Common myeloid progenitor, CD34-positive (primary cell): ENCODE measurements at places on chromosomes 4 and X.

DNA sequence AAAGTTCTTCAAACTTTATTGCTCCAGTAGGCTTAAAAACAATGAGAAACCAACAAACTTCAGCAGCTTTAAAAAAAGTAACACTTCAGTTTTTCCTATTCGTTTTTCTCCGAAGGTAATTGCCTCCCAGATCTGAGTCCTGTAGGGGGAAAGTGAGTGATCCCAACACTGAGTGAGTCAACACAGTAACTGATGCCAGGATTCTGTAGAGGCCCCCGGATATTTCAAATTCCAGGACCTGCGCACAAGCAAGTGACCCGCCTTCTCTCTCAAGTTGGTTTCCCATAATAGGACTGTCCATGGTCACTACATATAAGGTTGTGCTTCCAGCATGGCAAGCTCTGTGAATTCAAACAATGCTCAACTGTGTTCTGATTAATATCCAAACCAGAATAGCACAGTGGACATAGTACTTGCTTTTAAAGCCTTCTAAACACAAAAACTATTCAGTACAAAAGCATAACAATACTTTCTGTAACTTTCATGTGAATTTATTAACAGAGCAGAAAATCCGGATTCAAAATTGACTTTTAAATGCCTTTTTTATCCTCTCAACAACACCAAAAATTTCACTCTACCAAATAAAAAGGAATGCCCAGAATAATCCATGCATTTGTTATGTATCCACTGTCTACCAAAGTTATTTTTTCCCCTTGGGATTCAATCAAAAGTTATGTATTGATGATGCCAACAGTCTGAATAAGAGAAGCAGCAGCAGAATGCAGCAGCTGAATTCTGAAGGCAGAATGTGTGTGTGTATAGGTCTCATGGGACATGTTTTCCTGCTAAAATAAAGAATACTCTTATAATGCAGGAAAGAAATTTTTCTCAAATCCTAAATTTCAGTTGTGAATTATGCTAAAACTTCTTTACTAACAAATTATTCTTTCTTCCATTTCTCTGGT lies at the start of gene DMD:
TSS of gene DMD (minus strand) at position 194 of the 905 bp plus-strand sequence. CDS start 237 bp downstream, outside the sequence.
- no peak for DNase-seq

- peak; percentile 31 for DNase-seq
Observed at GRCh38 chr4:140234697-140235060, 80.7 kb upstream of the MAML3 start.

GRCh38 chr4:1740021-1740545 lies 18.8 kb downstream of the TACC3 start:
- no peak for DNase-seq

GRCh38 chr4:107348188-107349050 lies 312.3 kb upstream of the DKK2 start:
- no peak for DNase-seq

- DNase-seq = peak; percentile 83
Observed at GRCh38 chrX:9342561-9343051, 122.3 kb upstream of the TBL1X start.

DNA sequence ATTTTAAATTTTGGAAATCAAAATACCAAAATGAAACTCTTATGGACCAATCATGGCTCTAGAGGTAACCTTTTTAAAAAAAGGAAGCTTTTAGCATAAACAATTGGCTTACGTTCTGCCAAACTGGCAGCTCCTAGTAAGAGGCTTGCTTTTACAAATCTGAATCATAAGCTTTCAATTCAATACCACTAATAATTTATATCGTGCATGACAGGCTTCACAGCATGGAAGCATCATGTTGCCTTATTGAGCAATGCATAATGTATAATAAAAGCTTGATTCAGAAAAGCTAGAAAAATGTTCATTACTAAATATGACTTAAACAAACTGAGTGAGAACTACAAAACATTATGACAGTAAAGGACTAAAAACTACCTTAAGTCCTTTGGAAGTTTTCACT lies 280.9 kb downstream of the IQCM start:
- DNase-seq = no peak

- DNase-seq = no peak
Observed at GRCh38 chr4:48899432-48899749, 7.2 kb downstream of the OCIAD2 start.

DNA sequence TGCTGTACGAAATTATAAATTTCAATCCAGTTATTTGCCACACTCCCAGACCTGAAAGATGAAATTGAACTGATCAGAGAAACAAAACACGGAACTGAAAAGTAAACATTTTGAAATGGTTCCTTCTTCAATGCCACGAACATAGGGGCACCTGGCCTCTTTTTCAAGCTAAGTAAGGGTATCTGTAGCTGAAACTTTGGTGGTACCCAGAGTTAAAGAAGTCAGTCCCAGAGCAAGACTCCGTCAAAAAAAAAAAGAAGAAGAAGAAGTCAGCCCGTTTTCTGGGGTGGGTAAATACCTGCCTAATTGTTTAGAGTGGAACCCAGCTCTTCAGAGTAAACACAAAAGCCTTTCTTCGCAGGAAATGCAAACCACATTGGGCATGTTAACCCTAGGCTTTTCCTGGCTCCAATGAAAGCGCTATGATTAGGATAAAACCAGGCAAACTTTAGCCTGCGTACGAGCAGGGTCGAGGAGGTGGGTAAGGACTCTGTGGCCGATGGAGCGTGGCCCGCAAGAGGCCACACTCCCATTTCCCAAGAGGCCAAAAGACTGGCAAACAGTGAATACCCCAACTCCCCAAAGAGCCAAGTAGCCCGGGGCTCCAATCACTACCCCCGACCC lies 1.3 kb downstream of the ANTXR2 start:
- DNase-seq = peak; percentile 26

DNA sequence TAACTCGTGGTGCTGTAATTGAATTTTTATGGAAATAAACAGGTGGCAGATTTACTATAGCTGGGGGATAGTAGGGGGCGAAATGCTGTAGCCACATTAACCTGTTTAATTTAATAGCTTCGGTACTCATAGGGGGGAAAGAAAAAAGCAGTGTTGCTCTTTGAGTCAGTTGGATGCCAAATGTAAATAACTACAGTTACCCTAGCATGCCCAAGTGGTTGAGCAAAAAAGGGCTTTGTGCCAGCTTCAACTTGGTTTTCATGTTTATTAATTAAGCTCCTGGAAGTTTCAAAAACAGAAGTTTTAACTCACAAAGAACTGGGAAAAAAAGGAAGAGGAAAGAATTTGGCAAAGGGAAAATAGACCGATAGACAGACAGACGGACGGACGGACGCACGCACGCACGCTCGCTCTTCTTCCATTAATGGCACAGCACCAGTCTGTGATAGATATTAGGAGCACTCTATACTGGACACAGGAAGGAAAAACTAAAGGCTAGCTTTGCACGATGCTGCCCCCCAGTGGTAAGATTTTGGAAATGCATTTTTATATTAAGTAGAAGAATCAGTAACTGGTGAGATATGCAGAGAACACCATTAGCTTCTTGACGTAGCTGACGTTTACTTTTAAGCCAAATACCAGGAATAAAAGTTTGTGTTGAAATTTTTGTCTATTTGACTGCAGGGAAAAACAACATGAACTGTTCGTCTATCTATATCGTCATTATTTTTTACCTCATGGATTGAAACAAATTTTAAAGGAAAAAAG lies 151.8 kb downstream of the SLC7A11 start:
- peak; percentile 44 for DNase-seq

DNA sequence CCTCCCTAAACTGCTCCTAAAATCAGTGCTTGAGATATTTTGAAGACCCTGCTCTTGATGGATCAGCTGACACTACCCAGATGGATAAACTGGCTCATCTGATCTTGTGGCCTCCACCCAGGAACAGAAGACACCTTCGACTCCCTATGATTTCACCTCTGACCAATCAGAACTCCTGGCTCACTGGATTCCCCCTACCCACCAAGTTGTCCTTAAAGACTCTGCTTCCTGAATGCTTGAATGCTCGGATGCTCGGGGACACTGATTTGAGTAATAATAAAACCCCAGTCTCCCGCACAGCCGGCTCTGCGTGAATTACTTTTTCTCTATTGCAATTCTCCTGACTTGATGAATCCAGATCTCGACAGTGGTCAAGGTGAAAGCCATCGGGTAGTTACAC lies 12.0 kb upstream of the RPS3A start:
- DNase-seq = no peak

GRCh38 chr4:65249111-65249510 lies 421.2 kb downstream of the EPHA5 start:
- no peak for DNase-seq

- DNase-seq = no peak
Observed at GRCh38 chr4:61385256-61385655, 185.1 kb downstream of the ADGRL3 start.

DNA sequence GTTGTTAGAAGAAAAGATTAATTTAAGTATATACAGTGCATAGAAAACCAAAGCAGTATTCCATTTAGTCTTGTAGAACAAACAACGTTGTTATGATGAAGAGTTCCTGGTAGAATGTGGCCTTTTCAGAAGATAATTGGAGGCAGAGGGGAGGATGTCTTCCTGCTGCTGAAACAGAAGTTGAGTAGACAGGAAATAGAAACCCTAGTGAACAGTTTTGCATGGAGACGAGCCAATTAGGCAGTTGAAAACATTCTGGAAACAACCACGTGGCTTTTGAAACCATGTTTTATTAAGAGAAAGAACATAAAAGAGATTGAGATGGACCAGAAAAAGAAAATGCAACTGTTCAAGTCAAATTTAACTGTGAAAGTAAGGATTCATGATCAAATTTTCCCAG lies 325.2 kb downstream of the CAMK2D start:
- DNase-seq = no peak

DNA sequence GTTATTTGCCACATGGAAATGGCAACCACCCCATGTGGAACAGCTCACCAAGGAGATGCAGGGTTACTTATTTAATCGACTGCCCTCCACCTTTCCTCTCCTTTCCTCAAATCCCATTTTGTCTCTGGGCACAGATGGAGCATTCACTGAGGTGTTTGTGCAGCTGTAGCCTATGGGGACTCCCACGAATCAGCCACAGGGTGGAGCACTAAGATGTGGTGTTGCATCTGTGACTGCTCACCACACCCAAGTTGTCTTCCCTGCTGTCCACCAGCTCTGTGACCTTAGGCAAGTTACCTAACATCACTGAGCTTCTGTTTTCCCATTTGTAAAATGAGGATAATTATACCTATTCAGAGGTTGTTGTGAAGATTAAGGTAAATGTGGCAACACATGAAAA lies 252.4 kb upstream of the CPEB2 start:
- peak; percentile 14 for DNase-seq

DNA sequence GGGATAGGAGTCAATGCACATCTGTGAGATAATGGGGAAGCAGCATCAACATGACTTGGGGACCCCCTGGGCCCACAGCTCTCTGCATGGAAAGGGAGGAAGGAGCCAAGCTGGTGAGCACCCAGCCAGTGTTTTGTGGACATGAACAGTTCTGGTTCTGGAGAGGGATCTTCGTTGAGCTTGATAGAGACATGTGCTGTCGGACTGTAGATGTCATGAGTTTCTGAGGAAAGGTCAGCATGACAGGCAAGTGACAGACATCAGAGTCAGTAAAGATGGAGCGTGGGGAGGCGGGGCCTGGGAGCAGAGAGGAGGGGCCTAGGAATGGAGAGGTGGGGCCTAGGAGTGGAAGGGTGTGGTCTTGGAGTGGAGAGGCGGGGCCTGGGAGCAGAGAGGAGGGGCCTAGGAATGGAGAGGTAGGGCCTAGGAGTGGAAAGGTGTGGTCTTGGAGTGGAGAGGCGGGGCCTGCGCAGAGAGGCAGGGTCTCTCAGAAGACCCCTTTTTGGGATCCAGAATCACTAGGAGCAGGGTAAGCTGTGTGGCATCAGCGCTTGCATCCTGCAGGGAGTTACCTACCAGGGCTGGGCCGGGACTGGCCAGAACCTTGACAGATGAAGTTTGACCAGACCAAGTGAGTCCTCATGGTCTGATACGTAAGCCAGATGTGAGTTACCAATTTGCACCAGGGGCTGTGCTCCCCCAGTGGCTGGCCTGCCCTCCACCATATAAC lies 33.7 kb downstream of the PIGG start:
- DNase-seq = no peak

DNA sequence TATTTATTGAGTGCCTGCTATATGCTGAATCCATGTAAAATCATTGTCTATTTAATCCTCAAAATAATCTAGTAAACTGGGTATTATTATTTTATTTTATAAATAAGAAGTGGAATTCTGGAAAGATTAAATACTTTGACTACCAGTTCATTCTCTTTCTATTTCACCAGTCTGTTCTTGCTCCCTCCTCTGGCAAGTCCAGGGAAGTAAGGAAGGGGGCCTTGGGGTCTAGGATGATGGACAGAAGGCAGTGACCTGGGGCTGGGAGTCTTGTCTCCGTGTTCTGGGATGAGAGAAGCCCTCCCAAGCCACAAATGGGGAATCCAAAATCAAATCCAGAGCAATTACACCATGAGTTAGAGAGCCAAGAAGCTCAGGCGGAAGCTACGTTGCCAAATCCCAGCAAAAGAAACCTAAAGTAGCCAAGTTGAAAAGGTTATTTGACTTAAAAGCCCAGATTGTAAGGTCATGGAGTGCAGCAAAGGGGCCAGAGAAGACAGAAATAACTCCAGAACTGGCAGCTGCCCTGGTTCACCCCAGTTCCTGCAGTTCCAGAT lies 28.3 kb upstream of the PARM1 start:
- no peak for DNase-seq

- DNase-seq = no peak
Observed at GRCh38 chrX:110066488-110067225, 63.7 kb downstream of the TMEM164 start.

GRCh38 chr4:2816401-2816954 lies 23.6 kb downstream of the SH3BP2 start:
- DNase-seq = no peak

DNA sequence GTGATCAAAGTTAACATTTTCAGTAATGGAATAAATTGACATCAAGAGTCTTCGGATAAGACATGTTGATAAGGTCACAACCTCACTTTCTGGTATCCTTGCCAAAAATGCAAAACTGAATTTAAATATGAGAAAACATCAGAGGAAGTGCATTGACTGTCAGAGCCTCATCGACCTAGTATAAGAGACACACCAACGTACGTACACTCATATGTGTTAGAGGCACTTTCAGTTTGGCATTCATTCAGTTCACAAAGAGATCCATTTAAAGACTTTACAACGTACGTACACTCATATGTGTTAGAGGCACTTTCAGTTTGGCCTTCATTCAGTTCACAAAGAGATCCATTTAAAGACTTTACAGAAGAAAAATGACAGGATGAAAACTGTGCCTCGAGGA lies 280.3 kb downstream of the INPP4B start:
- no peak for DNase-seq

DNA sequence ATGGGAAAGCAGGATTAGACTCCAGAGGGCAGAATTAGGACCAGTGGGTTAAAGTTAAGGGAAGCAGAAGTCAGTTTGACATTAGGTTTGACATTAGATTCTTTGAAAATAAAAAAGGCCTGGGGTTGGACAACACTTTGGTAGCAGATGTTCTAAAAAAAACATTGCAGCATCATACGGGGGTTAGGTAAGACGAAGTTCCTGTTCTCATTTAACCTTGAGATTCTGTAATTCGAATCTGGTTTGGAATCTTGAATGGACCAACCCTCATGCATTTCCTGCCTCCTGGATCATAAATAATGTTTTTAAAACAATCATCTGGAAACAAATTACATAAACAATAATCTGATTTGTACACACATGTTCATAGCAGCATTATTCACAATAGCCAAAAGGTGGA lies 181.0 kb downstream of the SHROOM3 start:
- DNase-seq = no peak

- DNase-seq = no peak
Observed at GRCh38 chr4:140244328-140244727, 90.3 kb upstream of the MAML3 start.
